ENCODE measurements at places on chromosomes 12 and 14. TPM values are rescaled to one million over a fixed set of nuclear protein-coding genes. Genes with fewer than 3 reads are reported as not detected.

Gene KIF26A
- 3.6 TPM for polyA plus RNA-seq

Gene CLEC9A
- polyA plus RNA-seq: not detected

Gene TAS2R30
- polyA plus RNA-seq: not detected

Gene NTN4
- 18.1 TPM for polyA plus RNA-seq

Gene PRH2
- not detected for polyA plus RNA-seq

Gene TCHP
- 20.9 TPM for polyA plus RNA-seq

Gene IFI27
- polyA plus RNA-seq: 61.4 TPM

Gene CLEC4D
- not detected for polyA plus RNA-seq

Gene GALNT9
- 0.09 TPM for polyA plus RNA-seq

Gene RNF41
- 6.8 TPM for polyA plus RNA-seq

Gene RHEBL1
- 0.63 TPM for polyA plus RNA-seq

Gene OR10A7
- polyA plus RNA-seq: not detected

Gene NPAS3
- polyA plus RNA-seq: 0.70 TPM

Gene LTBR
- polyA plus RNA-seq: 82.1 TPM

Gene SLC5A8
- 0.07 TPM for polyA plus RNA-seq

Gene FAIM2
- 0.84 TPM for polyA plus RNA-seq

Gene GAS2L3
- 0.61 TPM for polyA plus RNA-seq

Gene KRT3
- polyA plus RNA-seq: not detected

Gene LBHD2
- not detected for polyA plus RNA-seq

Gene FOXA1
- polyA plus RNA-seq: 0.12 TPM

Gene MAP3K9
- polyA plus RNA-seq: 3.3 TPM
